ENCODE measurements at places on chromosomes 2 and 18. TPM values are rescaled to one million over a fixed set of nuclear protein-coding genes. Genes with fewer than 3 reads are reported as not detected.

Gene COLEC11
- 26.7 TPM for polyA plus RNA-seq

Gene RUFY4
- polyA plus RNA-seq: not detected

Gene VWC2L
- not detected for polyA plus RNA-seq

Gene KDM3A
- polyA plus RNA-seq: 29.7 TPM

Gene IL37
- not detected for polyA plus RNA-seq

Gene FOXI3
- polyA plus RNA-seq: not detected

DNA sequence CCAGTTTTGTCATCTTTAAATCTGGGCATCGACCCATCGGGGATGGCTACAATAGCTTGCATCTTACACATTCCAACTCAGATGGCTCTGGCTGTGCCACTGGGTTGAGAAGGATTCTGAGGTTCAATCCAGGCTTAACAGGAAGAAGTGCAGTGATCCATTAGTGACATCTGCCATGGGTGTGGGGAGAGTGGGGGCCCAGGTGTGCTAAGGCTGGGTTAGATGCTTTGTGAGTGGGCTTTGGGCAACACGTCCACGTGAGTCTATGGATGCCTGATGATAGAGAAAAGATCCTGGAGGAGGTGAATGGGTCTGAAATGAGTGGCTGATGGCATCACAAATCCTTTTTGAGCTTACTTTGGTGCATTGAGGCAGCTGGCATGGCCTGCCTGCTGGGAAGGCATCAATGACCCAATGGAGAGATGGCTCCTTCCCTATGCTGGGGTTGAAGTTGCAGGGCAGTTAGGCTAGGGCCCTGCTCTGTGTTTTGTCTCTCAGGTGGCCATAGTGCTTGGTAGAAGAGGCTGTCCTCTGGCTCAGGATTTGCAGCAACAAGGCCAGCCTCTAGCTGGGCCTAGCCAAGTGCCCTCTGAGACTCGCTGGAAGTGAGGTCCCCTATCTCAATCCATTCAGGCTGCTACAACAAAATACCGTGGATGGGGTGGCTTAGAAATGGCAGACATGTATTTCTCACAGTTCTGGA lies 56.7 kb downstream of the HS1BP3 start:
- DNase-seq: peak; percentile 1

- DNase-seq: no peak
Observed at GRCh38 chr2:110827511-110827910, 95.1 kb downstream of the ACOXL start.

DNA sequence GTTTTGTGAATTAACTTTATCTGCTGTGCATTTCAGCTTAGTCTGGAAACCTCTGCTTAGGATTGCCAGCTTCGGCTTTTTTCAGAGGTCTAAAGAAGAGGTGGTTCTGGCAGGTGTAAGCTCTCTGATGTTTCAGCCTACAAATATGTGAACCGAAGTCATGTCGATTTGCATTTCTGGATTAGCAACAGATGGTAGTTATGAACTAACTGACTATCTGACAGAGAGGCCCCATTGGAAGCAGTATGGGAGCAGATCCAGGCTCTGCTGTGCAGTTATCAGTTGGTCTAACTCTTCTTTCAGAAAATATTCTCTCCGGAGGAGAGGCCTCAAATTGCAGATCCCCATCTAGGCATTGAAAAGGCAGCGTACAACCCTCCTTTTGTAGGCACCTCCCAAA lies 32.7 kb upstream of the SPRED2 start:
- no peak for DNase-seq

- no peak for DNase-seq
Observed at GRCh38 chr2:64963719-64964118, 25.5 kb upstream of the SLC1A4 start.

GRCh38 chr18:58454406-58455061 lies 174.4 kb downstream of the ALPK2 start:
- DNase-seq: no peak

DNA sequence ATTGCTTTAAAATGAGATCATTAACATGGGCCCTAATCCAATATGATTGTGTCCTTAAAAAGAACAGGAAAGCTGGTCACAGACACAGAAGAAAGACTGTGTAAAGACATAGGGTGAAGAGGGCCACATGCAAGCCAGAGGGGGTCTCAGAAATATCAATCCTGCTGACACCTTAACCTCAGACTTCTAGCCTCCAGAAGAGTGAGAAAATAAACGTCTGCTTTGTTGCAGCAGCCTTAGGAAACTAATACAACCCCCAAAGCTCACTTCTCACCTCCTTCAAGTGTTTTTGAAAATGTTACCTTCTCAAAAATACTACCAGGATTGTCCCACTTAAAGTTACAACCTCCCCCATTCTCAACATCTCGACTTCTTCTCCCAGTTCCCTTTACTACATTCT lies 39.8 kb upstream of the SESTD1 start:
- no peak for DNase-seq

DNA sequence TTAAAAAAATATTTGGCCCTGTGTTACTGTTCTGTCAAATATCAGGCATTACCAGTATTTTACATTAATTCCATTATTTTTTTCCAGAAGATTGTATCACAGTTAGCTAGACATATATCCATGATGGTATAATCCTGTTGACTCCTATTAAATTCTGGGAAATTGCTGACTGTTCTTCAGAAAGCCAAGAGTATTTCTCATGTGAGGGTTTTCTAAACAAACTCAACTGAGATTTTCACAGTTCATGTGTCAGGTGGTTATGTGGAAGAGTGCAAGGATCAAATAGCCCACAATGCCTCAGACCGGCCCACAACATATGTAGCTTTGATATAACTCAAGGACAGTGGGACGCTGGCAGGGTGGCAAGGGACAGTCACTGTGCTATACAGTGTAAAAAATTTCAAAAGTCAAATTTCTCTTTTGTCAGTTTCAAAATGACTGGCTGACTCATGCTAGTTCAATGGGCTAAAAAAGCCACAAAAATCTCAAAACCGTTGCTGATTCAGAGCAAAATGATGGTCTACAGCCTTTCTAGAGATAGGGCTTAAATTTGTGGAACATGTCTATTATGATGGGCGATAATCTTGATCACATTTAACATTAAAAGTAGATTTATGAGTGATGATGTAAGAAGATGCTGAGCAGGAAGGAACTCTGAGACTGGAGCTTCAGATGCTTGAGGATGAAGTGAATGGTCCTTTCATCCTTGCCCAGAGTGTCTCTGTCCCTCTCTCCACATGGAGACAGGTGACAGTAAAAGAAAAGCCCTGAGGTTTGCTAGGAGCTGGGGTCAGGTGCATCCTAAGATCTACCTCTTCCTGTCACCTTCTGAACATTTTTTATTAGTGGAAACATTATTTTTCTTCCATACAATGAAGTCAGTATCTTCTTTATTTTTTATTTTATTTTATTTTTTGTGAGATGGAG lies 175.8 kb upstream of the PIEZO2 start:
- DNase-seq: no peak

GRCh38 chr2:218985325-218986091 lies 524 bp upstream of the FEV start:
- no peak for DNase-seq

DNA sequence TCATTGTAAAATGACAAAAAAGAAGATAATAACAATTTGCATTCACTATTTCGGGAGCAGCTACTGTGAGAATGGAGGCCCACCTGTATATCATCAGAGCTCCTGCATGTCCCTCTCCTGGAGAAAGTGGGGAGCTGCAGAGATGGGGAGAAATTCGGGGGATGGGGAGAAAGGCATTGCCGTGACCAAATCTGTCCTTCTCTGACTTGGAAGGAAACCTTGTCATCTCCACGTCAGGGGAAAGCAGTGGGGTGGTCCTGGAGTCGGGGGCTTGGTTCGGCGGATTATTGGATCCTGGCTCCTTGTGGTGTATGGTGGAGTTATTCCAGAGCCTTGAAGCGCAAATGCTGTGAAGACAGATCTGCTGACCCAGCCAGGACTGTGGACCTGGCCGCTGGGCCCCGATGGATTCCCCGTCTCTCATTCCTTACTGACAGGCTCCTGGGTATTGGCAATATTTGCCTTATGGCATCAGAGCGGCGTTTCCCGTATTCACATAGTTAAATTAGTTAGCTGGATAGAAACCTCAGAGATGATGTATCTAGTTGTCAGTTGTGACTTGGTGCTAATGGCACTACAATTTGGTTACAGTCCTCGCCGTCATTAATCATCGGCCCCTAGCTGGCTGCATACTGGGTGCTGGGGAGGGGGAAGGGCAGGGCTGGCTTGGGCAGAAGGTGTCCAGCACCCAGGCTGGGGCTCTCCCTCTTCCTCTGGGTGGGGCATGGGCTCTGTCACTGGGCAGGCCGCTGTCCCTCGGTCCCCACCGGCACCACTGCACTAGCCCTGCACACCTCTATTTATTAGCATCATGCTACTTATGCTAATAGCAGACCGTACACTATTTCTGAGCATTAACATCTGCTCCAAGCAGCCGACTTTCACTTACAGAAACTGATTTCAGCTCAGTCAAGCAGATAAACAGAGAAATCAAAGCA lies 31.7 kb downstream of the CELF4 start:
- no peak for DNase-seq

- DNase-seq: peak; percentile 46
Observed at GRCh38 chr2:40130251-40130994, 321.5 kb downstream of the SLC8A1 start.

- no peak for DNase-seq
Observed at GRCh38 chr18:48669991-48670750, 131.3 kb downstream of the CTIF start.

DNA sequence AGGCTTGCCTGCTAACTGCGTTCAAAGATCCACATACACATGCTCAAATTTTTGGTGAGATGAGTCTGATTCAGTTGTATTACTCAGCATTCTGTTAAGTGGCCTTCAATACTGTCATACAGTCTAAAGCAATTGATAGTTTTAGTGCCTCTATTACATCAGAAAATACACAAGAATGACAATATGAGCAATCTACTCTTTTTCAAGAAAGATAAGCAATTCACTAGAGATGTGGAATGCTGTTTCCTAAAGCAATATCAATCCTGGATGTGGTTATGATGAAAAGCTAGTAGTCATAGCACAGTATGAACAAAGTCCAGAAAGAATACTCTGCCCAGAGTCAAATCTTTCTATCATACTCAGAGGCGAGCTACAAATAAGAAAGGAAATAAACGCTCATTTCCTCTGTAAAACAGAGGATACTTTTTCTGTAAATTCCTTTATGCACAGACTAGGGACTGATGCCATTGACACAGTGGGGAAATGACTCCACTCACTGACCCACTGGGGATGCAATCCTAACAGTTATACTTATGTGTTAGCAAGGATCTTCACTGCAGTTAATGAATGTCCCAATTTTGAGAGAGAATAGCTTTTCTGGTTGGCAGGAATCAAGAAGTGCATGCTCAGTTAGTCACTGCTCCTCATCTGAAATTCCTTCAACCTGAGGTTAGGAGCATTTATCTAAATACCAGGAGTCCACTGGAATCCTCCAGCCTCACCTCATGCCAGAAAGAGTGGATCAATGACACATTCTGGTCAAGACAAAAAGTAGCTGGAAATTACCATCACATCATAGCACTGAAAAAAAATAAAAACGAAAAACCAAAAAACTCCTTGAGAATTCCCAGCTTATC lies 83.3 kb downstream of the PDE11A start:
- DNase-seq: no peak

- no peak for DNase-seq
Observed at GRCh38 chr18:60162388-60162787, 210.2 kb downstream of the MC4R start.

DNA sequence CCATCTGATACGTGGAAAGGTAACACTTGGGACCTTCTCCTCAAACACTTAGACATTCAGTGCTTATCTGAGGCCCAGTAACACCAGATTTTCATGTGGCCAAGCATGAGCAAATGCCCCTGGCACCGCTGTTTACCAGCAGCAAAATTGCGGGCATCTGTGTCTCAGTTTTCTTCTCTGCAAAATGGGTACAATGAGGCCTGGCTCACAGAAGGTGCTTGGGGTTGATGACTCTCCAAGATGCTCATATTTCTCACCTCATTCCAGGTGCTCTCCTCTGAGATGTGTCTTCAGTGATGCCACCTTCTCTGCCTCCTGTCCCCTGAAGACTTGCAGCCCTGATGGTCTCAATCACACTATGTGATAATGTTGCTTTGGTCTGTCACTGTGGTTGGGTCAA lies 321.7 kb downstream of the TSN start:
- no peak for DNase-seq
